D721Med (cell line): ENCODE measurements at places on chromosomes 6 and 20.

- no peak for DNase-seq
Measured at GRCh38 chr6:169529931-169530751, 171.7 kb downstream of the WDR27 start.

DNA sequence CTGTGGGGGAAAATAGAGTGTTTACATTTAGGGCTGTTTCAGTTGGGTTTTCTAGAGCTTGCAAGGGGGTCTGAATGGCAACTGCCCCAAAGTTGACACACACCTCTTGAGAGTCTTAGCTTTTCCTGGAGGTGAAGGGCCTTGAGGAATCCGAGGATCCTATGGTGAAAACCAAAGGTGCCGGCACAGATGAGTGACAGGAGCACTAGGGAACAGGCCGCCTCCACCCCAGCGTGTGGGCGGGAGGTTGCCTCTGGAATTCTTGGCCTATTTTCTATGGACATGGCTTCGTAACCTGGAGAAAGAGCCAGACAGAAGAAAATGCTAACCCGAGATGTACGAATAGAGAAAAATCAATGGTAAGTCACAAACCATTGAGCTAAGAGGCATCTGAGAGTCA, 283.2 kb upstream of the FOXQ1 start:
- no peak for DNase-seq

GRCh38 chr20:9514461-9515213, at the start of gene LAMP5:
Gene LAMP5 (plus strand): TSS chr20:9514590. CDS start chr20:9514853, 263 bp downstream.
- DNase-seq, result no peak

DNA sequence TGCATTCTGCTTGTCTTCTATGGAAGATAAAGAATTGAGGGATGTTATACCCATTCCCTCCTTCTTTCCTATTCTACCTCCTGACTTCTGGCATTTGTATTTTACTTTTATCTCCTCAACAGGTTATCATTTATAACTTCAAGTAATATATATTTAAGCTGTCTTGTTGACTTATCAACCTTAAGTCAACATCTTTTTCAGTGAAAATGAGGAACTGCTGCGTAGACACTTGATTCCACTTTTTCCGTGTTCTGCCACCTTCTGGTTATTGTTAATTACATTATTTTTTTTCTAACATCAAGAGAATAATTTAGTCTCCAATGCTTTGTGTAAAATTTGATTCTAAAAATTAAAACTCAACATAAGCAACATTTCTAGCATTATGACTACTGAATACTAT, 107.5 kb downstream of the PRKN start:
- no peak for DNase-seq
